ENCODE measurements at places on chromosomes 12 and 14. TPM values are rescaled to one million over a fixed set of nuclear protein-coding genes. Genes with fewer than 3 reads are reported as not detected.

The KSR2 gene
- 1.1 TPM for total RNA-seq

The DCP1B gene
- 10.9 TPM for total RNA-seq

The ZFHX2 gene
- total RNA-seq, result 1.9 TPM

The BMP4 gene
- 6.4 TPM for total RNA-seq

The LRP1-AS gene
- total RNA-seq, result not detected

The GRIP1 gene
- 3.5 TPM for total RNA-seq

The KRT74 gene
- total RNA-seq, result not detected

The GLI1 gene
- 1.8 TPM for total RNA-seq

The FOXJ2 gene
- 10.7 TPM for total RNA-seq

The TAS2R8 gene
- not detected for total RNA-seq

The IQSEC3 gene
- total RNA-seq, result 0.03 TPM

The FOXN4 gene
- total RNA-seq, result not detected
